GM19239 (cell line): ENCODE measurements at places on chromosomes 2 and 18.

DNA sequence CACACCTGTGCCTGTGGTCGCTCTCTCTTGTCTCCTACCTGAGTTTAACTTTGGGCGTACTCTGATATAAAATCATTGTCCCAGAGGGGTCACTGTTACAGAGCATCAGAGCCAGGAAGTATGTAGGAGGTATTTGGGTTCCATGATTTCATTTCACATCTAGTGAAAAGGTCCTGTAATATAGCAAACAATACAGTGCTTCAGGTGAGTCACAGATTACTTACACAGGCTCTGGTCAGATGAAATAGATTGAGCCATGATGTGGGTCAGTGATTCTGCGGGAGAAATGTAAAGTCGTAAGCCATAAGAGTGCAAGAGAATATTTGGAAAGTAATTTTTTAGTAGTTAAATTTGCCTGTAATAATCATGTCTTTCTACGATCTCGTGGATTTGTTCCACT lies 70.2 kb downstream of the SOCS6 start:
- DNase-seq: no peak

DNA sequence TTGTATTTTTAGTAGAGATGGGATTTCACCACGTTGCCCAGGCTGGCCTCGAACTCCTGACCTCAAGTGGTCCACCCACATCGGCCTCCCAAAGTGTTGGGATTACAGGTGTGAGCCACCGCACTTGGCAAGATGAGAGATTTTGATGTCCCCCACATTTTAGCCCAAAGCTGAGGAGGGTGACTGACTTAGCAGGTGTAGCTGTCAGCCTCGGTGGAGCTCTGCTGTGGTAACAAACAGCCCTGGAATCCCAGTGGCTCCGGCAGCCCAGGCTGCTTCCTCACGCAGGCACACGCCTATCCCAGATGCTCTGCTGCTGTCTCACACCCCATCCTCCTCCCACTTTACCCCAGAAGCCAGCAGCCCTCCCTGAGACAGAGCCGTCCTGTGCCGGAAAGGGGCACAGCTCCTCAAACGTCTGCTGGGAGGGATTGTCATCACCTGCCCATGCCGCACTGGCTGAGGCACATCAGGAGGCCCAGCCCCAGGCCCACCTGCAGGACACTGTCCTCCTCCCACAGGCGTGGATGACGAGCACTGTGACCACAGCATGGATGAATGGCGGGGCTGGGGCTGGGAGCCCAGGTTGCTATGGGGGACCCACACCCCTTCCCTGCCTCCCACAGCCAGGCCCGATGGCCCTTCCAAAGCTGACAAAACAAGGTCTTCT lies 10.6 kb upstream of the BOK start:
- DNase-seq: no peak

DNA sequence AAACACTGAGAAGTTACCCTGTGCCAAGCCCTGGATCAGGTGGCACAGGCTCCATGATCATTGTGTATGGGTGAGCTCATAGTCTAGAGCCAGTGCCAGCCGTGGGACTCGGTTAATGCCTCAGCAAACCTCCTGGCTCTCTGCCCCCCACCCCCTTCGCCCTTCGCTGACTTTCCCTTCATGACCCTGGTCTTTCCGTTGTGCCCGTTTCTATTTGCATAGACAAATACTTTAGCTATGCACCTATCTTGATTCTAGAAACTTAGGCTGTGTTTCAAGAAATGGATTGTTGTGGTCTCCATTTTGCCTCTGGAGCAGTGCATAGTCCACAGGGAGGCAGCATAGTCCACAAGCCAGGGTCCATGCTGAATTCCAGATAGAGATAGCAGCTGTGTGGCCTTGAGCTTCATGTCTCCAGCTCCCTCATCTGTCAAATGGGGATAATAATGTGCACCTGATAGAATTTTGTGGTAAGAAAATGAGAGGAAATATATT lies 44.8 kb upstream of the KDM3A start:
- DNase-seq: no peak

- DNase-seq: no peak
Observed at GRCh38 chr2:210072922-210073509, 70.6 kb downstream of the RPE start.

- no peak for DNase-seq
Observed at GRCh38 chr2:241813644-241814392, 4.8 kb downstream of the NEU4 start.

DNA sequence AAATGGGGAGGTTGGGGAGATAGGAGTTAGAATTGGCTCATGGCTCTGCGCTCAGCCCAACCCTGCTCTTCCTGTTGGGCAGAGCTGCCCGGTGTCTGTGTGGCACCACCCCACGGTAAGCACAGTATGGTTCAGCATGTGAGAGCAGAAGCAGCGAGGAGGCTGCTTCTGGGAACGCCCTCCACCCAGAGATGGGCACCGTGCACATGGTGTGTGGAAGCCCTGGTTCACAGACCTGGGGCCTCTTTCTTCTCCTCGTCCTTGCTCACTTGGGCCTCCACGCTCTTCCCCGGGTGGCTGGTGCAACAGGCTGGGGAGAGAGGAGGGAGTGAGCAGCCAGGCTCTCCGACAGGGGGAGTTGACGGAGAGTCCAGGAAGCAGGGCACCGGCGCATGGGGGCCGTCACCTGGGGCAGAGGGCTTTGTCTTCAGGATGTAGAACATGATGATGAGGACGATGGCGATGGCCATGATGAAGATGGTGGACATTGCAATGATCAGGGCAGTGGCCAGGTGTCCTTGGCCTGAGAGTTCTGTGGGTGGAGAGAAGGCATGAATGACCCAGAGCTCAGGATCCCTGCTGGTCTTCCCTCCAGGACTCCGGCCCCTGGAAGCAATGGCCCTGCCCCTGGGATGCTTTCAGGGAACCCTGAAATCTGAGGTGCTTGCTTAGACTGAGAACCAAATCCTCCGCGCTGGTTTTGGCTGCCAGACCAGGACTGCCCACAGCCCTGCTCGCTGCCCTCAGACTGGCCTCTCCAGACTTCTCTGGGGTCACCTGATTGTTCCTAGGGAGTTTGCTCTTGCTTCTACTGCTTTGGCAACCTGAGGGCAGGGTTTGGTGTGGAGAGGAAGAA lies 78.3 kb downstream of the EDAR start:
- DNase-seq: no peak

DNA sequence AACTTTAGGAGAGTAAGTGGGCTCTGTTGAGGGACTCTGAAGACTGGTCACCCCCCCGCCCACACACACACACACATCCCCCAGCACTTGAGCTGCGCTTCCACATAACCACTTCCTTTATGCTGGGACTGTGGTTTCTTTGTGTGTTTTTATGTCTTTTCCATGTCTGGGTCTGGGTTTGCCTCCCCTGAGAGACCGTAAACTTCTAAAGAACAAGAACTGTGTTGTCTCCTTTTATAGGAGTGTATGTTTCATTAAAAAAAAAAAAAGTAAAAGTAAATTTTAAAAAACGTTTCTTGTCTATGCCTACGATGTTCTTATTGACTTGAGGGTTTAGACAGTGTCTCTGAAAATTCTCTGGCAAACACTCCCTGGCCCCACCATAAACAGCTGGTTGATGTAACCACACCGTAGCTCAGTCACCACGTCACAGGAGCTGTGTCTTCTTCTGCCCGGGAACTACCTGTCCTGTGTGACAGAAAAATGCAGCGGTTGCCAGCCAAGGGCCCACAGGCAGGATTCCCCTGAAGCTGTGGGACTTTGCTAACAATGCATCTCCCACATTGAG lies 68.0 kb downstream of the KLHL29 start:
- no peak for DNase-seq

- no peak for DNase-seq
Observed at GRCh38 chr2:179393481-179393880, 128.8 kb upstream of the SESTD1 start.
